ENCODE measurements at places on chromosomes 2 and 18.

DNA sequence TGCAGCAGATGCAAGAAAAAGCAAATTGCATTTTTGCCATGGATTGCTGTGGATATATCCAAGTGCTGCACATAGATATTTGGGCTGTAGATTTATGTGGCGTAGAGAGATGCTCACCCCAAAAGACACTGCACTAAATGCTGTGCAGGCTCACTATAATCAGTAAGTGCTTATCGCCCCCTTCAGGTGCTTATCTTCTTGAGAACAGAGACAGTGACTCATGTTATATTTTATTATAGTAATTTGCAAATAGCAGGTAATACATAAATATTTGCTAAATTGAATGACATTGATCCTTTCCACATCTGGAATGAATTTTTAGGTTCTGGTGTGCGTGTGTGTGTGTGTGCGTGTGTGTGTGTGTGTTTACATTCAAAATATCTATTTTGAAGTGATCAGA is 36.8 kb upstream of the PLEKHM3 start:
- DNase-seq, result no peak

DNA sequence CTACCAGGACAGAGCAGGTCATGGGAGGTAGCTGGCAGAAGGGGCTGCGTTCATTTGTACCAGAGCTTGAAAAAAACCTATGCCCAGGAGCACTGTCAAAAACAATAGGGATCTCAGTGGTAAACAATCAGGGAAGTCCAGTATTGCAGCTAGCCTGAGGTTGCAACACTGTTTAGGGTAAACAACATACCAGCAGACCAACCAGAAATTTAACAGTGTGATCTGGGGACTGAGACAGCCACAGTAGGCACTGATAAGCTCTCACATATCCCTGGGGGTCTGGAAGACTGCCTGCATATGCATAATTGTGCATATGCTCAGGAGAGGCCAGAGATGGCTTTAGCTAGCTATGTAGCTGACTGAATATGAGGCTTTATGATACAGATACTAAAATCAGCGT is 12.0 kb upstream of the ZCCHC2 start:
- no peak for DNase-seq

DNA sequence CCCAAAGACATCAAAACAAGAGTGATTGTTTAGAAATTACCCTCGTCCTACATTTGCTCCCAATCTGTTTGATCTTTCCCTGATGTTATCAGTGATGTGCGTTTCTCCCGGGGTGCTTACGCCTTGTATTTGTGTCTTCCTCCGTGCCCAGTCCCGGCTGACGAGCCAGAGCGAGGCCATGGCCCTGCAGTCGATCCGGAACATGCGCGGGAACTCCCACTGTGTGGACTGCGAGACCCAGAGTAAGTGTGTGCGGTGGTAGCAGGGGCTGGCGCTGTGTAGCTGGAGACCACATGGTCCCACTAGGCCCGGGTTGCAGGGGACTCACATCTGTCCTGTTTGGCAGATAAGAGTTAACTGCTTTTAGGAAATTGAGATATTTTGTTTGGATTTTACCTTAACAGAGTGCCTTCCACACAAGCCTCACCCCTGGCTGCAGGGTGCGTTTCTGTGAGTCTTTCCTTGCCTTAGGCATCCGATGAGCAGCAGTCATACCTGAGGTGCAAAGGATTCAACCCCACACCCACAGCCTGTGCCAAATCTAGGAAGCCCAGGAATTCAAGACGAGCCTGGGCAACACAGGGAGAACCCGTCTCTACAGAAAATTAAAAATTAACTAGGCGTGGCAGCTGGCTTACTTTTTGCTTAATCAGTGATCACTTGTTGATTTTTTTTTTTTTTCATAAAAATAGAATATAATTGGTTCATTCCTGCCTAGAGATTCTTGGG is 127.4 kb downstream of the GBX2 start:
- no peak for DNase-seq

GRCh38 chr2:74149570-74150319 is 2.0 kb upstream of the BOLA3 start:
- DNase-seq, result no peak

- DNase-seq, result no peak
These were observed 58.2 kb downstream of the TWSG1 start for GRCh38 chr18:9392726-9393125.

DNA sequence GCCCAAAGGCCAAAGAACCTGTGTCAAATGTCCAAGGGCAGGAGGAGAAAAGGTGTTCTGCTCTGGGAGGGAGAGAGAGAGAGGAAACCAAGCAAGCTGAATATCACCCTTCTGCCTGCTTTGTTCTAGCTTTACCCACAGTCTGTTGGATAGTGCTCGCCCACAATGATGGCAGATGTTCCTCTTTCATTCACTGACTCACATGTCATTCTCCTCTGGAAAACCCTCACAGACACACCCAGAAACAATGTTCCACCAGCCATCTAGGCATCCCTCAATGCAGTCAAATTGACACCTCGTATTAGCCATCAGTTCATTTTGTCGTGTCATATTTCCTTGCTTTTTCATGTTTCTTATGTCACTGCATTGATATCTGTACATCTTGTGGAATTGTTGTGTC is 150.3 kb downstream of the UBR3 start:
- no peak for DNase-seq

DNA sequence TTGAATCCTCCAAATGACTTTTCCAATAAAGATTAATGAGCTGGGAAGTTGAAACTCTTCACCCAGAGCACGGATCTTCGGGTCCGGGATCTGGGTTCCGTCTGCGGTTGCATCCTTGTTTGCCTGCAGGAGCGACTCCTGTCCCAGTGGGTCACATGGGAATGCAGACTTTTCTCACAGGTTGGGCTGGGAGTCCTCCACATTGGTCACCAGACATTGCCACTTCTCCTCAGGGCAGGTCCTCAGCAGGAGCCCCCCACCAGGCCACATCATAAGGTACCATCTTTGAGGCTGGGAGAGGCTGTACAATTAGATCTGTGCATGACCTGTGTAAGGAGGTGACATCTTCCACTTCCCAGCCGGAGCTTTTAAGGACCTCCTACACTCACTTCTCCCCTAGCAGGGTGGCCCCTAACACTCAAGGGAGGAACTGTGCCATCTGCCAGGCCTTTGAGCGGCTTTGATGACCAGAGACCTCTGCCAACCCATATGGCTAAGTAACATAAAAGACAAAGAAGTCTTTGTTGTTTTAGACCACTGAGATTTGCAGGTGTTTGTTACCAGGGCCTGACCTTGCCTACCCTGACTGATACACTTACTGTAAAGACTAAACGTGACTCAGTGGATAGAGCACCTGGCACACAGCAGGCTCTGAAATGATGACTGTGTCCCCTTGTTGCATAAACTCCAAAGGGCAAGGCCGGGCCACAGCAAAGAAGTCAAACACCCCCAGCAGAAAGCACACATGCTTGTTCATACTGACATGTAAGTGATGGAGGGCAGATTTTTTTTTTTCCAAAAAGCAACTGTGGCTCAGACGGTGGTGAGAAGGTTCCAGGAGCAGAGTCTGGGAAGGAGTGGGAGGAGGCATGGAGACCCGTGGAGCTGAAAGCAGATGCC is 7.9 kb upstream of the TEX51 start:
- no peak for DNase-seq

- DNase-seq, result no peak
These were observed 153.3 kb upstream of the OTX1 start for GRCh38 chr2:62897187-62897827.

- no peak for DNase-seq
These were observed 2.2 kb downstream of the CBLN2 start for GRCh38 chr18:72541871-72542332.

DNA sequence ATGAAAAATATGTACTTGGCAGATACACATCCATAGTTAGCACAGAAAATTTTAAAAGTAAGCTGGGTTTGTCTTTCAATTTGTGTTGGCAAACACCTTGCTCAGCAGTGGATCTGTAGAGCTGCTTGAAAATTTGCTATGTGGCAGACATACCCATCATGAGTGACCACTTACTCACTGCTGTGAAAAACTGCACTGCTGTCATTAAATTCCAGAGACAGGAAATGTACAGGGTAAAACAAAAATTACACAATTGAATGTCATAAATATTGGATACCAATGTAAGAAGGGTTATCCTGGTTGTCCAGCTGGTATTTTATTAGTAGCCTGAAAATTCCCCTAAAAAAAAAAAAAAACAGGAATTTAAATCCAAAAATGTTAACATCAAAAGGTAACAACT is 24.5 kb downstream of the NIF3L1 start:
- DNase-seq, result no peak

DNA sequence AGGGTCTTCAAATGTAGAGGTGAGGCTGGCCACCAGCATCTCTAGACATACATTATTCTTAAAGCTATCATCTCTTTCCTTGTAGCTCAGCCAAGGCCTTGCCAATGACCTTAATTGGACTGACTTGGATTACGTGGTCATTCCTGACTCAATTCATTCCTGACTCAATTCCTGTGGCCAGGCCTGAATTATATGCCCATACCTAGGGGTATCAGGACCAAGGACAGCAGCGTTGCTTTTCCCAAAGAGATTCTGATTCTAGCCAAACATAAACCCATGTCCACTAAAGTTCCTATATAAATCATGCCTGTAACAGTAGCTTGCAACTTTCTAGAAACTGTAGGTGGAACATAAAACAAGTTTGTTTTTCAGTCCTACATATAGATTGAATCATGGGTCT is 231.7 kb downstream of the ARL6IP6 start:
- DNase-seq, result no peak

GRCh38 chr2:238379096-238379810 is 47.5 kb upstream of the ASB1 start:
- DNase-seq, result no peak

DNA sequence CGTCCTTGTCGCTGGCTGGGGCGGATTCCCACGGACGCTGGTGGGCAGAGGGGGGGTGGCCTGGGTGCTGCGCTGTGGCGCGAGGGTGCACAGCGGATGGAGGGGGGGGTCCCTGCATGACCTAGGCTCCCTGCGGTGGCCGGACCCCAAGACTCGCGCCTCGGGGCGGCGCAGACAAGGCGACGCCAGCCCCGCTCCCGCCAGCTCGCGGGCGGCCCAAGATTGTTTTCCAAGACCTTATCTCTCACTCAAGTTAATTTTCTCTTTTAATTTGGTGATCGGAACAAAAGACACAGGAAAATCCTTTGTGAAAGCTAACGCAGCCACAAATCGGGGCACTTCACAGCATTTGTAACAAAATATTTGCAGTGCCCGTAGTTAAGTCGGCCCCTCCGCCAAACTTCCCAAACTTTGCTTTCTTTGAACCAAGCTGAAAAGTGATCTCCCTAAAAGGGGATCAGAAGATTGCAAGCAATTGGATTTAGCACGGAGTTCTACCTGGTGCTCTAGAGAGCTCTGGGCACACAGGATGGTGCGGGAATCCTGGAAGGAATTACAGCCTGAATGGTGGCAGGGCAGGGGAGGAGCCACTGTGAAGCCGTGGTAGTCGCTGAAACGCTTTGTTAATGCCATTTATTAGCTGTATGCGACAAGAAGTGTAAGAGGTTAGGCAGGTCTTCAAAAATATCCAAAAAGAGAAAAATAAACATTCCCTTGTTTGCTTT is 4.8 kb upstream of the ID2 start:
- DNase-seq, result no peak

DNA sequence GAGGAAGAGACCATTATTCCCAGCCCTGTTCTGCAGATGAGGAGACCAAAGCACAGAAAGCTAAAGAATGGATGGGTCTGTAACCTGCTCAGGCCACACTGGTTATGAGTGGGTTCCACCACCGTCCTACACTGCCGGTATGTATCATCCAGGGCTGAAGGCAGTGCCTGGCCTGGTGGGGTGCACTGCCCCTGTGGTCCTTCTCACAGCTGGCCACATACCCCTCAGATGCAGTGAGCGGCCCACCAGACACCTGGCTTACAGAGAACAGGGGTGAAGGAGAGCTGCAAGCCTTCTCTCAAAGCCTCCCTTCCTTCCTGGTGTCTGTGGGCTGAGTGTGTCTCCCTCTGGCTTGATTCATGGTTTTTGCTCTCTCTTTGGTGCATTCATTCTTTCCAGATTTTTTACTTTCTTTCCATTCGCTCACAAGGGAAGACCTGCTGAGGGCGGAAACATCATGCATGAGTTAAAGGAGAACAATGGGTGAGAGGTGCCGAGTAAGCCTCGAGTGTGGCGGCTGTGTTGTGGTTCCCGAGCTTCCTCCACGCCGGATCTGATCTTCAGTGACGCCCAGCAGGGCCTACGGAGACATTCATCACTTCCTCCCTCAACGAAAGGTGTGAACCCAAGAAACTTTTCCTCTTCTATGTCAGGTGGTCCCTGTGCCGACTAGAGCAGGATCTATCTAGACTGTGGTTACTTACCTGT is 62.1 kb upstream of the REL start:
- DNase-seq, result peak; percentile 85

GRCh38 chr18:69469444-69469919 is 68.8 kb downstream of the DOK6 start:
- DNase-seq, result peak; percentile 19

- DNase-seq, result no peak
These were observed 70.9 kb upstream of the HAAO start for GRCh38 chr2:42863320-42863719.

- DNase-seq, result no peak
These were observed 11.3 kb downstream of the GLS start for GRCh38 chr2:190891889-190892288.

DNA sequence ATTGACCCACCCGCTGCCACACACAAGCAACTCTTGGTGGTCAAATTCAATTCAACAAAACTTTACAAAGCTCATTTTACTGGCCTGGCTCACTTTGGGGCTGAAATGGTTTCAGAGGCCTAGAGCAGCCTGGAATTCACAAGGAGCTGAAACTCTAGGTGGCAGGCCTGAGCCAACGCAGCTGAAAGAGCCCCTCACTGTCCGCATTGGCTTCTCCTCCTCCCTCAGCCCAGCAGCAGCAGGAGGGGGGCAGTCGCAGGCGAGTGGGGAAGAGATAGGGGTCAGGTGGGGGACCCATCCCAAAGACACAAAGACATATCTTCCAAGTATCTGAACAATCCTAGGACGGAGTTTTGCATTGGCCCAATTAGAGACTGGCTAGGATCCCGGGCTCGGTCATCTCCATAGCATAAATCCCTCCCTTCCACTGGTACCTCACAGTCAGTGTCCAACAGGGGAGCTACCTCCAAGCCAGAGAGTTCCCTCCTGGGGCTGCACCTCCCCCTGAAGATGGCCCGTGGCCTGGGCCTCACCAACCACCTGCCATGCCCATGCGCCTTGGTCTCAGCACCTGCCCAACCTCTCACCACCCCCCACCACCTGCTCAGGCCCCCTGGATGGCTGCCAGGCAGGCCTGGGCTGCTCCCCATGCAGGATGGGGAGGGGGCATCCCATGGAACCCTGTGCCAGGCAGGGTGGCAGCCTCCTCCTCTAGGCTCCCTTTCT is 113.4 kb downstream of the ZBTB7C start:
- DNase-seq, result no peak

DNA sequence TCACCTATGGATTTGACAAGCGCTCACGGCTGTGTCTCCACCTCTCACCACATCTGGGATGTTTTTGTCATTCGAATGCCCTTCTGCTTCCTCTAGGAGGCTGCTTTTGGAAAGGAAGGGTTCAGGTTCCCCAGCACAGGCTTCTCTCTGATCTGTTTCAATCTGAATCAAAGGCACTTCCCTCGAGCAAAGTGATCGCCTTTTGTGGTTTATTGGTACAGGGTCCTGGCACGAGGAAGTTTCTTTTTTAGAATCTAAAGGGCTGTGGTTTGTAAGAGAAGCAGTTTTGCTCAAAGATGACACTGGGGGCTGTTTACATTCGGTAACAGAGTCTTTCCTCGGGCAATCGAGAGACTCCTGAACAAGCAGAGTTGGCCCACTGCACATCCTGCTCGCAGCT is 145.0 kb downstream of the DAW1 start:
- no peak for DNase-seq

Measured in stimulated activated CD4-positive, alpha-beta T cell treated with anti-CD3 and anti-CD28 coated beads, TNF-alpha, amount 100 ng/mL, for 48 hours (primary cell).